Activated CD8-positive, alpha-beta memory T cell treated with anti-CD3 and anti-CD28 coated beads, Interleukin-2, amount 10 ng/mL, durations not matched to agents 7 days and 5 days (primary cell): ENCODE measurements at places on chromosomes 1 and 21.

DNA sequence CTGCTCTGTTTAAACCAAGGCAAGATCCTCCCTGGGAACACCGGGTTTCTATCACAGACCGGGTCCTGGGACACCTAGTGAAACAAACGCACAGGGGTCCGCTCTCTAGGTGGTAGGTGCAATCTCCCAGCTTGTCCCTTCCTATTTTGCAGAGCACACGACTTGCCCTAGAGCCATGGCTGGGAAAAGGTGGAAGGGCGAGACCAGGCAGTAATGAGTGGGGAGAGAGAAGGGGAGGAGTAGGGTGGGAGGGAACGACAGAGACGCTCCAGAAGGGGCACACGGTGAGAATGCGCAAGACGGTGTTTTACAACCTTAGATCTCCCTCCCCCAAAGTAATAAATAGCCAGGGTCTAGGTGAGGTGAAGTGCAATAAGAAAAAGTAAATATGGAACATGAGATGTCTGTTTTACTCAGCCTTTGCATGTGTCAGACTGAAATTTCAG, 9.3 kb upstream of the ARHGAP29 start:
- DNase-seq, result no peak

DNA sequence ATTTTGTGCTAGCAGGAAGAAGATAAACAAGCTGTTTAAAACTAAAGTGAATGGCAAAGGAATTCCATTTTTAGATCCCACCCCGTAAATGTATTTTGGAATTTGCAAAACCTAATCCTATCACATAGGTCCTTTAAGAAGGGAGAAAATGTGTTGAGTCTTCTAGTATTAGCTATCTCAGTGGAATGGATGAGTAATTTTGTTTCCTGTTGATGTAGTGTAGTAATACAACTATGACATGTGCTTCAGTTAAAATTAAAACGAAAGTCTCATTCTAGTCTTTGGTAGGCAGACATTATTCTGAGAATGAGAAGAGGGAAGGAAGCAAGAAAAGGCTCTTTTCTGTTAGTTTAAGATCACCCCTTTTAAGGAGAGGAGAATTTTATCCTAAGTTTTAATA, 265.9 kb upstream of the C1orf105 start:
- no peak for DNase-seq

GRCh38 chr1:206949208-206949607, 2.9 kb upstream of the PIGR start:
- no peak for DNase-seq

DNA sequence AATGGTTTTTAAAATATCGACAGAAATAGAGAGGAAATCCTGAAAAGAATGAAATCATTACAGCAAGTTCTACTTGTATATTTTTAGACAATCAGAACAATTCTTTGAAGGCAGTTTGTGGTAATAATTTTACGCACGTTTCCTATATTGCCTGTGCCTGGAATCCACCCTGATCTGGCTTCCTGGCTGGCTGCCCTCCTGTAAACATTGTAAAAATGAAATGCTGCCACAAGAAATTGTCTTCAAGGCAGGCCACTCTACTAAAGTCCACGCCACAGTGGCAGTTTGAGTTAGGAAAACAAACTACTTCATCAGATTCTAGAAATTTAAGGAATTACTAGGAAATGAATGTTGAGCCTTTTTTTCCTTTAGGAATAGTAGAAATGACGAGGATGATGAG, 454.5 kb upstream of the NR5A2 start:
- no peak for DNase-seq

- DNase-seq, result no peak
These were observed 152.9 kb downstream of the ACTL8 start for GRCh38 chr1:17907999-17908398.

- DNase-seq, result peak; percentile 37
These were observed 6.1 kb upstream of the ADORA1 start for GRCh38 chr1:203121186-203122015.

GRCh38 chr1:166811691-166812090, 27.6 kb upstream of the POGK start:
- no peak for DNase-seq

- DNase-seq, result no peak
These were observed 41.1 kb upstream of the TNFRSF1B start for GRCh38 chr1:12125422-12126355.

- peak; percentile 21 for DNase-seq
These were observed 45.1 kb downstream of the TRPM2 start for GRCh38 chr21:44398499-44398898.

DNA sequence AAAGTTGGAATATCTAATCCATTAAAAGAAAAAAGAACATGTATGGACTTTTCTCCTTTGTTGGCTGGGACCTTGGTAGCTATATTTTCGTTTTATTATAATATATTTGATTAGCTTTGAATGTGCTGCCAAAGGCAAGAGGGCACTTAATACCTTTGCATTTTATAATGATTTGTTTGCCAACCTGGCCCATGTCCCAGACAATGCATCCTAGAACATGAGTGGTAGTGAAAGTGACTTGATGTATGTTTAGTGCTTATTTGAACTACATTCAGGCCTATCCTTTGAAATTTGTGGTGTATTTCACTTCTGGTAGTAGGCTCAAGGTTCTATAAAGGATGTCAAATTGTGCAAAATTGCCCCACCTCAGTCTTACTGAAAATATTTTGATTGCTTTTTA, 25.9 kb downstream of the CACHD1 start:
- DNase-seq, result no peak

- no peak for DNase-seq
These were observed 36.5 kb downstream of the ARHGEF10L start for GRCh38 chr1:17575797-17576518.

GRCh38 chr1:116570358-116571214, at the start of gene CD58:
Gene CD58, minus strand, starts transcription at chr1:116571026. Its CDS starts 54 bp downstream, at chr1:116570972.
- peak; percentile 93 for DNase-seq

DNA sequence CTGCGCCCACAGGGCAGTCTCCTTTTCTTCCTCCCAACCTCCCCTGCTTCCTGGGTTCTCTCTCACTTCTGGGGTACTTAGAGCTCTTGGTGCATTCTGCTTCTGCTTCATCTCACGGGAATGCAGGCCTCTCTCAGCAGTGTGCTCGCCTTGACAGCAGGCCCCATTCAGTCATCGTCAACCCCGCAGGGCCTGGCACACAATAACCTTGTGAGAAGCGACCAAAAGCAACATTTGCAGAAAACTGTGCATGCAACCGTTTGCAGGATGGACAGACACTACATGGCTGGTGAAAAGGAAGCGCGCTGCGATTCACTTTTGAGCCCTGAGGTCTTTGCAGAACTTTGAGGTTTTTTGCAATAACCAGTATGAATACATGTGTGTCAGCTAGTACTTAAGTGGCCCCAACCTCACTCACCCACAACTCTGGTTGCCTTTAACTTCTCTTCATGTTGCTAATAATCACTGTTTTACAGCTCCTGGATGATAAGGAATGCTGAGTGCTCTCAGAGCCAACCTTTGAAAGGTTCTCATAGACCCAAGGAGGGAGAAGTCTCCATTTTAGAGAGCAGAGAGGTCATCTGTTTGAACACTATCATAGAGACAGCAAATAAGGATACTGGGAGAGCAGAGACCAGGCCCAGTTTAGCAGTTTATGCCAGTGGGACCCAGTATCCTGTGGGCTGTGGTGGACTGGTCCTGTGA, 2.5 kb upstream of the CD160 start:
- DNase-seq, result peak; percentile 62

DNA sequence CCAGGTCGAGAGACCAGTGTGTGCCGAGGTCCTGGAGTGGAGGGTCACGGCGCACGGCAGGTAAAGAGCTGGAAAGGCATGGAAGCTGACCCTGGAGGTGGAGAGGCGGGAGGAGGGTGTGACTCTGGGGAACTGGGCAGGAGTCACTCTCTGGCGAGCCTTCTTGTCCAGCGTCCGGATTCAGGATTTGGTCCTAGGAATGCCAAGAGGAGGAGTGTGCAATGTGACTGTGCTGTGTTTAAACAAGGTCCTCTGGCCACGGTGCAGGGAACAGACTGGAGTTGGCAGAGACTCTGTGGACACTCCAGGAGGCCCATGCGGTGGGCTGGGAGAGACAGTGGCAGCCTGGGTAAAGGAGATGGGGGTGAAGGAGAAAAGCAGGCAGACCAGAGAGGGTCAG, 64.2 kb upstream of the CASZ1 start:
- no peak for DNase-seq

DNA sequence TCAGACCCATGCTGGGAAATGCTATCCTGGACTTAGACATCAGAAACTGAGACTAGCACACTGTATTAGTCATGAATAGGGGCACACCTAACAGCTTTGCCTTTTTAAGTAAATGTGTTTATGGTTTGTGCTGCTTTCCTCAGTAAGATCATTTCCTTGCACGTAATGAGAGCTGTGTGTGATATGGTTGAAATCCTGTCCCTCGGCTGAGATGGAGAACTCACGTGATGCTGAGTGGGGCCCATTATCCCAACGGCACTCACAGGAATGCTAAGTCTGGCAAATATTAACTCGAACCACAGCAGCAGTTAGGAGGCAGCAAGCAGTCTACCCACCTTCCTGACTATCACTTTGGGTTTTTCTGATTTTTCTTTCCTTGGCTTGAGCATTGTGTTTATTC, 38.2 kb downstream of the BCL9 start:
- no peak for DNase-seq

DNA sequence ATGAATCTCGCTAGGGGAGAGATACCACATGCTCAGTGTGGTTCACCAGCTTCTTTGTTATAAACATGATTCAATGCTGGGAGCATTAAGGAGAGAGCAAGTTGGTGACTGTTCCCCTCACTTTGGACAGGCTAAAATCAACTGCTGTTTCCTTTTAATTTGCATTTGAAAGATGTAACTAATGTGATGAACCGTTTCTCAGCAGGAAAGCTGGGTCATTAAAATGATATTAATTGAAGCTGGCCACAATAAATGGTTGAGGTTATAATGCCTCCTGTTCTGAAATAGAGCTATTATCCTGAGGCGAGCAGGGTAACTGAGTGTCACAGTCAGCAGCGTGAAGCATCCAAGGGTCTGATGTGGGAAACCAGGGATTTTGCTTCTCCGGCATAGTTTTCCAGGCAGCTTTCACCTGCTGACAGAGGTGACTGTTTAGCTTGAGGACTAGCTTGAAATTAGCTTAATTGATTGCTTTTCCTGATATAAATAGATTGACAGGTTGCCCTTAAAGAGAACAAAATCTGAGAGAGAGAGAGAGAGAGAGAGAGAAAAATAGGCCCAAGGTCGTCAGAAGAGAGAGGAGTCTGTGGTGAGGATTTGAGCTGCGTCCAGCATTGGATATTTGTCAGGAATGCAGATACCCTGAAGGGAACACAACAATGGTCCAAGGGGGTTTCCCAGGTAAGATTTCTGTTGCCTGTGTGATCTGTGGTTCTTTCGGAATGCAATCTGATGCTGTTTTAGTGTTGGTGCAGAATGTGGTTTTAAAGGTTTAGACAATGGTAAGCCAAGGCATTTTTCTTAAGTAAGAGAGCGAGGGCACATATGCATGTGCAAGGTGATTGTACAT, 209.7 kb downstream of the PATJ start:
- no peak for DNase-seq

- no peak for DNase-seq
These were observed 88.1 kb upstream of the HIVEP3 start for GRCh38 chr1:42006836-42007235.

GRCh38 chr1:186740324-186740723, 60.1 kb upstream of the PTGS2 start:
- DNase-seq, result peak; percentile 43

- peak; percentile 52 for DNase-seq
These were observed 1.0 kb downstream of the PDXK start for GRCh38 chr21:43719748-43720538.

- no peak for DNase-seq
These were observed 46.8 kb upstream of the CCDC27 start for GRCh38 chr1:3705341-3705950.

DNA sequence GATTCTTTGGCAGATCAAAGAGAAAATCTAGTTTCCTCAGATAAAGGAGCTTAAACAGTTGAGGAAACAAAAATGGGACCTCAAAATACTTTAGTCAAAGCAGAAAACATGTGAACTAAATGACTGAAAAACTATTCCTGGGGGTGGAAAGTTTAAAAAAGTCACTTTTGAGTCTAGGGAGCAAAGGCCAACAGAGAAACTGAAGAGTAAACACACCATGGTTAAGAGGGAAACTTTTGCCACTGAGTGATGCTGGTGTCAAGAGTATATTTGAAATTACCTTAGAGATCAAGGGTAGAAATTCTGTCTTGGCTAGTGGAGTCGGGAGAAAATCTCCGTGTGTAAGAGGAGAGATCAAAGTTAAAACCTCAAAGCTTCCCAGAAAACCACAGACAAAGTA, 501.2 kb upstream of the ADGRL4 start:
- DNase-seq, result no peak

GRCh38 chr1:176144526-176144925, 62.6 kb downstream of the COP1 start:
- DNase-seq, result no peak

DNA sequence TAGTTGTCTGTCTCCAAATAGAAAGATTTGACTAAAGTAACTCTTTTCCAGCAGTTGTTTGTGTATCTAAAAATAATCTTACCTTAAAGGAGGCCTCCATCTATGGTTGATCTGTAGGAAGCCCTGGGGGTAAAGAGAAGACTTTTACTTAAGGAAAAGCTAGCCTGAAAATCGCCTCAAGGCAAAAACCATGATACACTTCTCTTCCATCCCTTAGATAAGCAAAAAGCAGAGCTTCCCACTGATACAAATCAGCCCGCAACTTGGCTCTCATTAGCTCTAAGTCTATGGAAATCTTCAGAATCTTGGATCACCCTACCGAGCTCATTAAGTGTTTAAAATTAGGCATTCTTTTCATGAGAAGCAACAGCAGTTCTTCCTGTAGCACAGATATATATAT, 576.9 kb upstream of the PTBP2 start:
- no peak for DNase-seq

GRCh38 chr21:37231249-37231645, 35.9 kb downstream of the VPS26C start:
- no peak for DNase-seq

- no peak for DNase-seq
These were observed 139.0 kb upstream of the TMEM51 start for GRCh38 chr1:15014516-15014915.

GRCh38 chr1:189206617-189207016, 1271.0 kb downstream of the BRINP3 start:
- DNase-seq, result no peak

GRCh38 chr1:236120721-236121153, 21.6 kb upstream of the GPR137B start:
- peak; percentile 66 for DNase-seq

- DNase-seq, result no peak
These were observed 8.2 kb downstream of the LMNA start for GRCh38 chr1:156122519-156123355.

GRCh38 chr1:245946905-245947304, 560.2 kb downstream of the SMYD3 start:
- DNase-seq, result no peak

- no peak for DNase-seq
These were observed 7.0 kb downstream of the TCHH start for GRCh38 chr1:152107984-152108881.
